ENCODE measurements at places on chromosomes 7 and 10. TPM values are rescaled to one million over a fixed set of nuclear protein-coding genes. Genes with fewer than 3 reads are reported as not detected.

DNA sequence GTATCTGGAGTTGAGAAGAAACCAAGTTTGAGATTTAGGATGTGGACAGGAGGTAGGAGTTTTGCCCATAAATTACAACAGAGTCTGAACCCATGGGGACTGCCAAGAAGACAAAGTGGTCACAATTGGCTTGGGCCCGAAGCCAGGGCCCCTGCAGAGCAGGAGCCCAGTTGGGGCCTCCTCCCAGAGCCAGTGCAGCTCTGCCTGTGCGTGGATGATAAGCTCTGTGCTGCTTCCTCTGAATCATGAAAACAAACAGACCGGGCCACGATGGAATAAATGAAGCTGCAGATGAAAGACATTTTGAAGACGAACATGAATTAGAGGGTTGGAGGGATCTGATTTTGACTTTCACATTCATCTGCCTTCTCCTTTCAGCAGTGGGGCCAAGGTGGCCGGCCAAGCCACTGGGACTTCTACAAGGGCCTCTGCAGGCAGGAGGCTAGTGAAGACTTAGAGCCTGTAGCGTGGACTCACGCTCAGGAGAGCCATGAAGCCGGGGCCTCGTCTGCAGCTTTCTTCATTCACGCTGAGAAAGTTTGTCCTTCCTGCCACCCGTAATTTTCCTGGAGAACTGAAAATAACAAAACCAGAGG is 156.8 kb upstream of the LYZL1 start:
- DNase-seq, result no peak

GRCh38 chr10:15805395-15806058 is 54.8 kb downstream of the MINDY3 start:
- DNase-seq, result no peak

GRCh38 chr10:118918116-118918515 is 111.4 kb upstream of the NANOS1 start:
- DNase-seq, result no peak

- no peak for DNase-seq
These were observed 22.7 kb downstream of the BPGM start for GRCh38 chr7:134669388-134669787.

GRCh38 chr10:70786799-70787415 is 1.7 kb upstream of the TBATA start:
- no peak for DNase-seq

- DNase-seq, result no peak
These were observed 101.0 kb downstream of the SMURF1 start for GRCh38 chr7:99042957-99043356.

DNA sequence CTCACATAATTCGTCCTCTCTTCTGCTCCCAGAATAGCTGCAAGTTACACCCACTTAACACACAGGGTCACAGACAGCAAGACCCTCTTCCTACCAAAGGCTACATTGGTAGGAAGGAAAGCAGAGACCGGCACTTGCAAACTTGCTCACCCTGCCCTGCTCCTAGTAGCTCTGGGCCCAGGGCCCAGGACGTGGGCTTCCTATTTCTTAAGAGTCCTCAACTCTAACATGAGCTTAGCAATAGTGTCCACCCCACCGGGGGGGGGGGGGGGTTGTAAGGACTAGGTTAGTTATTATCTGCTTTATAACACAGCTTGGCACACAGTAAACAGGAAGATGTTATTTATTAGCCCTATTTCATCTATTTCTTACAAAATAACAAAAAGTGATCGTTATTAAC is 106.6 kb downstream of the GRB10 start:
- no peak for DNase-seq

DNA sequence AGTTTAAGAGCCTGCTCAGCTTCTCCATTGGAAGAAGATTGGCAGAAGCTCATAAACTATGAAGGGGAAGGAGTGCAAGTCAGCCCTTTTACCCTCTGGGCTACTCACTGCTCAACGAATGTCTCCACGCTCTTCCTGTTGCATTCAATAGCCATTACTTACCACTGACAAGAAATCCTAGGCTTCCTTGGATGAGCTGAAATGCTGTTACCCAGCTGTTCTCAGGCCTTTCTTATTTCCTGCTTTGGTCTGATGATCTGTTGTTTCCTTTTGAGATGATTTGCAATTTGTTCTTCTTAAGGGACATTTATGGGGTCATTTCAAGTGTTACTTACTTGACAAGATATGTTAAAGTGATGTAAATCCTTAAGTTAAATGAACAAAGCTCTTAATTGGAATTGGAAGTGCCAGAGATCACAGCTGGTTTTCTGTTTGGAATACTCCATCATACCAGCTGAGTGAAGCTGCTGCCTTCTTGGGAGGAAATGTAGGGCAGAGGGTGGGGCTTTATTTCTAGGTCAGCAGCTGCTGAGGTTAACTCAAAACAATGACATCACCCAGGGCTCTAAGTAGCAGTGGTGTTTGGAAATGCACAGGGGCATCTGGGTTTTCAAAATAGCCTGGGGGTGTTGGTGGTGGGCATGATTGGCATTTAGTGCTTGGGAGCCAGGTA is 170.0 kb downstream of the PRKCQ start:
- peak; percentile 65 for DNase-seq

- DNase-seq, result no peak
These were observed 16.0 kb downstream of the DENND2A start for GRCh38 chr7:140624392-140625191.

Gene BEND7
- total RNA-seq, result 43.5 TPM
